Esophagus mucosa (tissue), 1 donor: ENCODE measurements at places on chromosomes 4 and X. TPM values are rescaled to one million over a fixed set of nuclear protein-coding genes. Genes with fewer than 3 reads are reported as not detected.

GRCh38 chr4:113951263-113951662, 28.2 kb downstream of the ARSJ start:
- peak; percentile 18 for ATAC-seq

DNA sequence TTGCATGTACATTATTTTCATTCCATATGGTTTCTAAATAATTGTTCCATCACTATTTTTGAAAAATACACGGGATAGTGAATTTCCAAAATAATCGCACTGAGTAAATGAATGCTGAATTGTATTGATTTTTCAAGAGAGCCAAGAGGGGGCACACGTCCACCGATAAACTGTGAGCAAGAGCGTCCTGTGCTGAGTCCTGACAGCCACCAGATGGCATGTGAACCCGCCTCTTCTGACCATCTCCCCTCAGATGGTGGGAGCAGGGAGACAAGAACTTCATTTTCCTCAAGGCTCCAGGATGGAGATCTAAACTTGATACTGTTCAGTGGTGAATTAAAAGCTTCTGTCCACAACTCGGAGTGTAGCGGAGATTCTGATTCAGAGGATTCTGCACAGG, 30.6 kb upstream of the IL9R start:
- no peak for ATAC-seq

GRCh38 chr4:113547487-113548042, 214.0 kb downstream of the CAMK2D start:
- ATAC-seq, result peak; percentile 100

DNA sequence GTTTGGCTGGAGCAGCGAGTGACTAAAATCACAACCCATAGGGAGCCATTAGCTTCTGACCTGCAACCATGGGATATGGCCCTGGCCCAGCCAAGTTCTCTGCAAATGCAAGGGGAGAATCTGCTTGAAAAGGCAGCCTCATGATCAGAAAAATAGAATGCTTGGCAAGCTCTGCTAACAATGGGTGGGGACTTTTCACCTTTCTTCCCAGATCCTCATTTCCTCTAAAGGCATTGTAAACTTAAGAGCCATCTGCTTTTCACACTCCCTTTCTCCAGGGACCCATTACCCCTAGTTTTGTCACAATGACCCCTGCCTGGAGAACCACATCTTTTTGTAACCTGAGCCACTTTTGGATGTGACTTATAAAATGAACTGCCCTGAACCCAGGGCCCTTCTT, 104.3 kb downstream of the PARM1 start:
- ATAC-seq, result no peak

DNA sequence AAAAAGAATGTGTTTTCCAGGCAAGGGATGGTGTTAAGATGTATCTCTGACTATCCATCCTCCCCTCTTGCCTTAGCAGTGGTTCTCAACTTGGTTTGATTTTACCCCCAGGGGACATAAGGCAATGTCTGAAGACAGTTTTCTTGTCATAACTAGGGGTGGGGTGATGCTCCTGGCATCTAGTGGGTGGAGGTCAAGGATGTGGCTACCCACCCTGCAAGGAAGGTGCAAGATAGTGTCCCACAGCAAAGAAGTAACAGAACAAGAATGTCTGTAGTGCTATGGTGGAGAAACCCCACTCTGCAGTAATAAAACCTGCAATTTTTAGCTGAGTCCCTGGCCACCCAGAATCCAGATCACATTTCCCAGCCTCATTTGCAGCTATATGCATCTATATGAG, 81.2 kb upstream of the TBL1X start:
- ATAC-seq, result no peak

SOWAHB gene
- total RNA-seq, result 9.6 TPM

DNA sequence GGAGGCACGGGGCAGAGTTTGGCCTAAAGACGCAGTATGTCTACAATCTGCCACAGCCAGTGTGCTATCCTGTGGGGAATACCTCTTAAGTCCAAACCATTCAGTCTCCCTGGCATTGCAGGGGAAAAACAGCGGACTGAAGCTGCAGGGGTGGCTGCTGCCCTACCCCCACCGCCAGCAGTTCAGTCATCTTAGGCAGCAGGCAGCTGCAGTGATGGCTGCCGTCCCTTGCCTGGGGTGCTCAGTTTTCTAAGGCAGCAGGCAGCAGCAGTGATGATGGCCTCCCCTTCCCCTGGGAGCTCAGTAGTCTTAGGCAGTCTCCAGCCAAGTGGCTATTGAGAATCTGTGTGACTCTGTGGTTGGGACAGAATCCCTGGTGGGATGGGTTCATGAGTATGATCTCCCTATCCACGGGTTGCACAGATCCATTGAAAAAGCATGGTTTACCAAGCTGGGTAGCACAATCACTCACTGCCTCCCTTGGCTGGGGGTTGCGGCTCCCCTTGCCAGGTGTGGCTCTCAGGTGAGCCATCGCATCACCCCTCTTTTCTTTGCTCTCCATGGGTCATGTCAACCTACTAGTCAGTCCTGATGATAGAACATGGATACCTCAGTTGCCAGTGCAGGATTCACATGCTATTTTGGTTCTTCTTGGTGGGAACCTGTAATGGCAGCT, 48.9 kb upstream of the GRID2 start:
- no peak for ATAC-seq

FOXR2 gene
- total RNA-seq, result not detected

DNA sequence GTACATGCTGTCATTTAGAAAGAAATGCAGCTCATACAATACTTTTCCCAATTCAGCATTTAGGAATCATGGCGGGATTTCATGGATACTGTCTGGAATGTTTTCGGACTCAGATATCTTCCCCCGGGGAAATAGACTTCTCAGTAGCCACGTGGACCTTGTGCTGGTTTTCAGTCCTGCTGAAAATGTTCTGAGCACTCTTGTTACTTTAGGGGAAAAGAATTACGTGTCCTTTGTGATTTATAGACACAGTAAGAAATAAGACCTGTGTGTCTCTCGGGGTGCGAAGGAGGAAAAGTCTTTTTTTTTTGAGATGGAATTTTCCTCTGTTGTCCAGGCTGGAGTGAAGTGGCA, 3.8 kb downstream of the CD99 start:
- no peak for ATAC-seq

GRCh38 chr4:4594285-4594920, 52.6 kb upstream of the STX18 start:
- no peak for ATAC-seq

GRCh38 chr4:121698236-121698671, 1.5 kb upstream of the ANXA5 start:
- no peak for ATAC-seq
